ENCODE measurements at places on chromosomes 3 and 15. TPM values are rescaled to one million over a fixed set of nuclear protein-coding genes. Genes with fewer than 3 reads are reported as not detected.
A peak's percentile ranks its signal among the peaks of the same experiment; 100 is the strongest.

Gene FAH
- total RNA-seq, result 16.7 TPM

Gene MYO5C
- 24.9 TPM for total RNA-seq

DNA sequence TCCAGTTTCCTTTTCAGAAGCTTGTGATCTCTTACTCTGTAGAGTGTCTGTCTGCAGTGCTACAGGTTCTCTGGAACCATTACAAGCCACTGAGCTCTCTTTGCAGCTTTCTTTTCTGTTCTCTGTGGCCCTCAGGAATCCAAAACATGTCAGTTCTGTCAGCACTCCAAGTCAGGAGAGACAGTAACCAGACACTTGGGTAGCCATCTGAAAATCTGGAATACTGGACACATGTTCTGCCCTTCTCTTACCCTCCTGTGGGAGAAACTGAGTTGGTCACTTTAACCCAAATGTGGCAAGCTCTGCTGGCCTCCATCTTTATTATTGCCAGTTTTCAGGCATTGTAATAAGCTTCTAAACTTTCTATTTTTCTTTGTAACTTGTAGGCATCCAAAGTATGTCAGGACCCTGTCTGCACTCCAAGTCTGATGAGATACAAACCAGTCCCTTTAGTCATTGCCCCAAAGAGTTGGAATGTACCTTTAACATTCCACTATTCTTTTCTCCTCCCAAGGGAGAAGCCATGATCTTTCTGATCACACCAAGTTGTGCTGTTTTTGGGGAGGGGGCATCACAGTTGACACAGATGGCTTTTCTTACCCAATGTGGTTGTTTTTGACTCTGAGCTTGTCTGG lies 183.7 kb downstream of the DPH6 start:
- DNase-seq, result no peak
- H3K4me3 ChIP-seq, result no peak overlapping the region
- no peaks in the 10 kb centered on the region for H3K27me3 ChIP-seq
- no peak overlapping the region for H3K27ac ChIP-seq
- no peaks in the 10 kb centered on the region for H3K36me3 ChIP-seq

DNA sequence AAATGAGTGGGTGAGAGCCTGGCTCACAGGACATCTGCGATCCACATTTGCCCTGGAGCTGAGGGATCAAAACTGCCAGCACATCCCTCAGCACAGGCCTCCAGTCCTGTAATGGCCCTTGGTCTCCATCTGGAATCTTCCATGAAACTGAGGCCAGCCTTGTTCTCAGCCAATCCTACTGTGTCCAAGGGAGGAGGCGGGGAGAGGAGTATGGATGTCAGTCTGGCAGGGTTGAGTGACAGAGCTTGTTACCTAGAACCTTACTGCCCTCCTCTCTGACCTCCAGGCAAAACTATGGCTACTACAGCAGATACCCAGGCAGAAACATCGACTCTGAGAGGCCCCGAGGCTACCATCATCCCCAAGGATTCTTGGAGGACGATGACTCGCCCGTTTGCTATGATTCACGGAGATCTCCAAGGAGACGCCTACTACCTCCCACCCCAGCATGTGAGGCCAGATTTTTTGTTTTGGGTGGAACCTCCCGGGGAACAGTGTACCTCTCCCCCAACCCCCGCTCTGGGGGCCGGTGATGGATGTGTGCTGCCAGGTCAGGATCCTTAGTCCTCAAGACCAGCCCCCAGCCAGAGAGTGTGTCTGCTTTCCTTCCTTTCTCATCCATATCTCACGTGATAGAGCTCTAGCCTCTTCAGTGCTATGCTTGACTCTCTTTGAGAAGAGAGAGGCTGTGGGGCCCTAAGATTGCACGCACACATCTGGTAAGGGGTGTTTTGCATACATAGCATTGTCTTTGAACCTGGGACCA lies 41.3 kb downstream of the CHDH start:
- H3K27me3 ChIP-seq, result no peaks in the 10 kb centered on the region
- H3K27ac ChIP-seq, result no peak overlapping the region
- DNase-seq, result peak; percentile 79
- H3K4me1 ChIP-seq, result no peaks in the 10 kb centered on the region
- H3K4me3 ChIP-seq, result no peak overlapping the region

DNA sequence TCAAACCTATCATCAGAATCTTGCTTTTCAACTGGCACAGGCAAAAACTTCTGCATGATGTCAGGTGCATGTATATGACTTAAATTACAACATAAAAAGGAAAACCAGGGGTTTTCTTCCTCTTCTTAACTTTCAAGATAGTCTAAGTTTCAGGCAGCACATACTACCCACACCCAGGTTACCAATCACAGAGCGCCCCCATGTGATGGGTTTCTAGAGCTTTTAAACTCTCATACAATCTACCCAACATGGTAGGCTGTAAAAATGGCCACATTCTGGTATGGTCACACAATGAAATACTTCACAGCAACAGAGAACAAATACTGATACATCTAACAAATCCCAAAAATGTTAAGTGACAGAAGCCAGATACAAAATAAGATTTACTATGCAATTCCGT lies 7.4 kb downstream of the MESD start:
- no peak overlapping the region for H3K27ac ChIP-seq
- no peak for DNase-seq
- H3K4me1 ChIP-seq, result no peaks in the 10 kb centered on the region
- peaks cover 52% of the 10 kb centered on the region for H3K36me3 ChIP-seq
- H3K4me3 ChIP-seq, result no peak overlapping the region
- H3K27me3 ChIP-seq, result no peaks in the 10 kb centered on the region

DNA sequence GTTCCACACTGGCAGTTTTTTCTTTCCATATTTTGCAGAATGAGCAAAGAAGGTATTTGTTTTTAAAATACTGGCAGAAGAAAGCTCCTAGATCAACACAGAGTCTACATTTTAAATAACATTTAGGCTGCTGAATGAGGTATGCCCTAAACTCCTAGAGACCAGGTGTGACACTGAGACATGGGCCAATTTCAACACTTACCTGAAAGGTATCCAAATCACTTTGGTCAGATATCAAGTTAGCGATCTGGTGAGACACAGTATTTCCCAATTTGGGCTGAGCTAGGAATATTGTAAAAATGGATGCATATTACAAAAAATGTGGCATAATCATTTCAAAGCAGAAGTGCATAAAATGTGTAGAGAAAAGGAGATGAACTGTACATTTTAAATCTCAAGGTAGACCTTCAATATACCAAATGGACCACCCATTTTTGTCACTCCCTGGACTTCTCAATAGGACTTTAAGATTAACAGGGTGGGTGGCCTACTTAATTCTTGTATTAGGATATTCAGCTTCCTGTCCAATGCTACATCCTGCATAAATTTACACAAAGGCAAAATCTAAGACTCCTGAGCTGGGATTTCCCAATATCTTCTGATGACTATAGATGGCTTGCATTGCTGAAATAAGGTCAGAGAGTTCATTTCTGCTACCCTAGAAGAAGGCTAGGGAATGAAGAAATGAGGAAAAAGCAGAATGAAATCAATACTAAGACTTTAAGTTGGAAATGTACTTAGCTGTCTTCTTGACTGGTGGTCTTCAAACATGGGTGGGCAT lies 487.8 kb downstream of the FOXP1 start:
- no peak for DNase-seq
- no peak overlapping the region for H3K27ac ChIP-seq
- H3K36me3 ChIP-seq, result no peaks in the 10 kb centered on the region
- no peak overlapping the region for H3K4me3 ChIP-seq
- H3K27me3 ChIP-seq, result no peaks in the 10 kb centered on the region

Gene CPNE9
- total RNA-seq, result 0.66 TPM

Gene PRICKLE2
- total RNA-seq, result 10.4 TPM

DNA sequence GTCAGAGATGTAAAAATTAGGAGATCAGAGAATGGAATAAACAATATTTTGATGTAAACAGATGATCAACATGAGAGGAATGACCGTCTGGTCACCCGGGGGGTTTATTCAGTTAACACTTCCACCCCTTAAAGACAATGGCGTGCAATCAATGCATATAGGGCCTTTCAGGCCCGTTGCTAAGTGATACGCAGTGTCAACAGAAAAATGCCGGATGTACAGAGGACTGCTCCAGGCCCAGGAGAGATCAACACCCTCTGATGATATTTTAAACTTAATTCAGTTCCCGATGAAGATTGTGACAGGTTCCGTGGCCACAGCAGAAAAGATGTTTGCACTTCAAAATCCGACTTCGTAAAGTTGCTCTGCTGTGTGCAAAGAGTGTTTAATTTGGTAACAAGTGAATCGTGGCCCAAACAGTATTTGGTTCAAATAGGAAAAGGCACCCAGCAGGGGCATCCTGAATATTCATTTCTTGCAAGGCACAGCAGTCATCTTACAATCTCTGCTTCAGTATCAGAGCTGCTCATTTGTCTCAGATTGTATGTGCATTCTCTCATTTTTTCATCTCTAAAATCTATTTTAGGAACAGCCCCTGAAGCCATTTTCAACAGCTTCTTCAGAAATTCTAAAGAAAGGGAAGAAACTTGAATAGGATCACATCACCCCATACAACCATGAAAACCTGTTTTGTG lies 72.6 kb downstream of the FOXB1 start:
- no peaks in the 10 kb centered on the region for H3K27me3 ChIP-seq
- H3K4me1 ChIP-seq, result no peaks in the 10 kb centered on the region
- no peak for DNase-seq
- H3K4me3 ChIP-seq, result no peak overlapping the region

- peaks cover 10% of the 10 kb centered on the region for H3K36me3 ChIP-seq
- no peaks in the 10 kb centered on the region for H3K27me3 ChIP-seq
- no peak overlapping the region for H3K4me3 ChIP-seq
- no peaks in the 10 kb centered on the region for H3K4me1 ChIP-seq
- no peak for DNase-seq
These were observed 29.9 kb upstream of the LDHAL6B start for GRCh38 chr15:59176653-59177316.

DNA sequence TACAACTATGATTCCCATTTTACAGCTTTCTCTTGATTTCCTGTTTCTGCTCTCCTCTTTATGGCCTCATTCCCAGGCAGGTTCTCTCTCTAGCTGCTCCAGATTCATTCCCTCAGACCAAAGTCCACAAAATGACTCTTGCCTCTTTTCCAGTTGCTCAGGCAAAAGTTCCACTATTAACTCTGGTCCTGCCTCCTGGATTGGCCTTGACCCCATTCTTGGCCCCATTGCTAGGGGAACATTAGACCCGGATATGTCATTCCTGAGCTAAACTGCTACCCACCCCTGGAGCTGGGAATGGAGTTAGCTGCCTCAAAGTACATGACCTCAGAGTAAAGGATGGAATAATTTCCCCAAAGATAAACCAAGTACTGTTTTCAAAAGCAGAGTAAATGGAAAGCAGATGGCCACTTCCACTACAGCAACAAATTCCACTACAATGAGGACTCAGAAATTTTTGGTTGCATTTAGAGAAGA lies 73.0 kb upstream of the GAP43 start:
- H3K4me1 ChIP-seq, result no peaks in the 10 kb centered on the region
- no peaks in the 10 kb centered on the region for H3K27me3 ChIP-seq
- no peak for DNase-seq
- no peak overlapping the region for H3K4me3 ChIP-seq

DNA sequence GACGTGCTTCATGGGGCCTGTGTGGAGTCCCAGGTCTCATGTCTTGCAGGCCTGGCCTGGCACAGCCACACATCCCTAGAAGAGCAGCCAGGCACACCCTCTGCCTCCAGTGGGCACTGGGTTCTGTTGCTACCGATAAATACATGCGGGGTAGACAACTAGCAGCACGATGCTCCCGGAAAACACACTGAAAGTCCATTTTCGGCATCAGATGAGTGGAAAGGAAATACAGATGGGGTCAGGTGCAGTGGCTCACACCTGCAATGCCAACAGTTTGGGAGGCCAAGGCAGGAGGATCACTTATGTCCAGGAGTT lies 165.1 kb downstream of the NSMCE3 start:
- DNase-seq, result no peak
- no peak overlapping the region for H3K27ac ChIP-seq

Gene SEMA3G
- total RNA-seq, result 8.4 TPM

Gene CHST13
- total RNA-seq, result 6.1 TPM

DNA sequence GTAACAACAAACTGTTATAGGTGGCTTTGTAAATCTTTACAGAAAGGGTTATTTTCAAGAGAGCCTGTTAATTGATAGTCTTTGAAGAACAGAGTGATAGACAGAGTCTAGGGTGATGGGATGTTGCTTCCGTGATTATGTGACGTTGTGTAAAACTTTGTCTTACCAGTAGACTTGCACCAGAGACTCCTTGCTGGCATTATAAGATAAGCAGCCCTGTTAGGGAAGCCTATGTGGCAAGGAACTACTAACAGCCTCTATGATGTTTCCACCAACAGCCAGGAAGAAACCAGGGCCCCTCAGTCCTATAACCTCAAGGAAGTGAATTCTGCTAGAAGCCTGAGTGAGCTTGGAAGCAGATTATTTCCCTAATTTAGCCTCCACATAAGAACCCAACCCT lies 18.9 kb downstream of the STT3B start:
- DNase-seq, result no peak
- H3K4me3 ChIP-seq, result no peak overlapping the region
- H3K36me3 ChIP-seq, result peaks cover 27% of the 10 kb centered on the region
- H3K27me3 ChIP-seq, result no peaks in the 10 kb centered on the region
- no peaks in the 10 kb centered on the region for H3K4me1 ChIP-seq

Gene DPPA4
- total RNA-seq, result 154 TPM

Gene ACP3
- total RNA-seq, result 15.3 TPM

DNA sequence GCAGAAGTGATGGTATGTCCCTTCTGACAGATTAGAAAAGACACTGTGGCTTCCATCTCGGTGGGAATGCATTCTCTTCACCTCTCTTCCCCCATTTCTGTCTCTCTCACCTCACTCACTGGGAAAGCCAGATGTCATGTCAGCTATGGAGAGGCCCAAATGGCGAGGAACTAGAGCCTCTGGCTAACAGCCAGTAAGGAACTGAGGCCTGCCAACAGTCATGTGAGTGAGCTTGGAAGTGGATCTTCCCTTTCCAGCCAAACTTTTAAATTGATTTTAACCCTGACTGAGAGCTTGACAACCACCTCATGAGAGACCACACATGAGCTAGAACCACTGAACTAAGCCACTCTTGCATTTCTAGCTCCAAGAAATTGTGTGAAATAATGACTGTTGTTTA lies 35.2 kb upstream of the CDAN1 start:
- no peak overlapping the region for H3K4me3 ChIP-seq
- no peaks in the 10 kb centered on the region for H3K4me1 ChIP-seq
- H3K27me3 ChIP-seq, result no peaks in the 10 kb centered on the region
- H3K36me3 ChIP-seq, result no peaks in the 10 kb centered on the region

DNA sequence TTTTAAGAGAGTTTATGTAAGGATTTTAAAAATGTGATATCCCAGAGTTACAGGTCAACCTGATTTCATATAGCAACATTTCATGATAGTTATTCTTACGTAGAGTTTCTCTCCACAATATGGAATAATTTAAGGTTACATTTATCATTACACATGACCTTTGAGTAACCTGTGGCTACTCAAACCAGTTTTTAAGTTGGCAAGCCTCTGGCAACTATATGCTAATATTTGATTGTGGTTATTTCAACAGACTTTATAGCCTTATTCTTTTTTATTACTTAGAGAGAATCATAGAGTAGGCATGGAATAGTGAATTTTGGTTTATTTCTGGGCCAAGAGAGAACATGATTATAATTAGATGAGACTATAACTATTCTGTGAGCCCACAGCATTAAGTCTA lies 504.9 kb downstream of the NLGN1 start:
- DNase-seq, result no peak
- H3K4me1 ChIP-seq, result peaks cover 2% of the 10 kb centered on the region
- H3K36me3 ChIP-seq, result no peaks in the 10 kb centered on the region
- no peak overlapping the region for H3K4me3 ChIP-seq
- H3K27me3 ChIP-seq, result no peaks in the 10 kb centered on the region

Gene TLR9
- not detected for total RNA-seq
